Right renal cortex interstitium (tissue), 3 donors: ENCODE measurements at places on chromosomes 7 and 10.

- DNase-seq: no peak
Observed at GRCh38 chr7:119105381-119105780, 880.9 kb downstream of the ANKRD7 start.

DNA sequence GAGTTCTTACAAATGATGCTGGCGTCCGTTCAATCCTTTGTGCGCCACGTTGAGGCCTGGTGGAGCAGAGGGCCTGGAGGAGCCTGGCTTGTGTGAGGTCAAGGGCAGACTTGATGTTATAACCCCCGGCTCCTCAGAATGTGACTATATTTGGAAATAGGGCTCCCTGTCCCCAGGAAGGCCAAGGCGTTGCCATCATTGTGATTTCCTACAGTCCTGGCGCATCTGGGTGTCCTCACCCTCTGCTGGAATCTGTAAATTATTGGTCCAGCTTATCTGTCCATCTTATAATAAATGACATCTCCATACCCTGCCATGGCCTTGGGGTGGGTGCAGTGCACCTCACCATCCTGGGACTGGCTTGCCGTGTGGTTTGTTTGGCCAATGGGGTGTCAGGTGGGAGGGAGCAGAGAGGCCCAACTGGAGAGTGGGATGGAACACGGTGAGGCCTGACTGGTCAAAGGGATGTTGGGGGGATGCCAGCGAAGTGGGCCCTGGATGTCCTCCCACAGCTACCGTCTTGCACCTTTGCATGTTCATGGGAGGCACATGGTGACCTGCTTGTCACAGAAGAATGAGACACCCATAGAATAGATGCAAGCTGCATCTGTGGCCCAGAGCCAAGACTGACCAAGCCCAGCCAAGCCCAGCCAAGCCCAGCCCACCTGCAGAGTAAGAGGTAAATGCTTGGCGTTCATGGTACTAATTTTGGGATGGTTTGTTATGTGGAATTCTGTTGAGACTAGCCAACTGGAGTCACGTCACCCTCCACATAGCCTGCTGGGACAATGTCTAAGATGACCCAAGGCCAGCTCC, 11.1 kb upstream of the LRRC27 start:
- DNase-seq: no peak

DNA sequence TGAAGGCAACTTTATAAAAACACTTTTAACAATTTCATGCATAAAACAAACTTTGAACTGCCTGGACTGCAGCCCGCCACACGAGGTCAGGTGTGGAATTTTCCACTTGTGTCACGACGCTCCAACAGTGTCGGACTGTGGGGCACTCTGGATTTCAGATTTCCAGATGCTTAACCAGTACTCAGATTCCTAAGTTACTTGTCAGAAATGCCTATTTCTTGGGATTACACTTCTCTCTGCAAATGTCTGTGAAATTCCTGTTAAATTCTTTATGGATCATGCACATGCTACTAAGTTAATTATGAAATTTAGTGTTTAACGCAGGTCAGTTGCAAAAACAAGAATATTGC, 473 bp upstream of the GPER1 start:
- DNase-seq: no peak

DNA sequence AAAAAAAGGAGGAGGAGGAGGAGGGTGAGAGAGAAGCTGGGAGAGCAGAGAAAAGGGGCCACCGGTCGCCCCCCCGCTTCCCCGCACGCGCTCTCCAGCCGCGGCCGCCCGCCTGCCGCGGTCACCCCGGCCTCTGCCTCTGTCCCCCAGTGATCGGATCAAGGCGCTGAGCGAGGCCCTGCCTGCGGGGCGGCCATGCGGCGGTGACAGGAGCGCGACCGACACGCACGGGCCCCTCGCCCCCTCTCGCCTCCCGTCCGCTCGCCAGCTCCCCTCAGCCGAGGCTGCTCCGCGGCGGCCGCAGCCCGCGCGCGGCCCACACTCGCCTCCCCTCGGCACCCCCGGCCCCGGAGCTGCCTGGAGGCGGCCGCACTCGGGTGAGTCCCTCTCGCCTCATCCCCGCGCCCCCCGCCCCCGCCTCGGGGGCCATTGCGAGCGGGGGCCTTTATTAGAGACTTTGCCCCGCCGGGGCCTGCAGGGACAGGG, at the start of gene GTF2I:
GTF2I (plus strand) TSS at position 27 of the 486 bp plus-strand sequence. CDS start 31,411 bp downstream, outside the sequence.
- DNase-seq: no peak

- no peak for DNase-seq
Observed at GRCh38 chr10:132533571-132534260, 3.9 kb upstream of the INPP5A start.

- DNase-seq: no peak
Observed at GRCh38 chr7:156028521-156028920, 216.3 kb upstream of the SHH start.

DNA sequence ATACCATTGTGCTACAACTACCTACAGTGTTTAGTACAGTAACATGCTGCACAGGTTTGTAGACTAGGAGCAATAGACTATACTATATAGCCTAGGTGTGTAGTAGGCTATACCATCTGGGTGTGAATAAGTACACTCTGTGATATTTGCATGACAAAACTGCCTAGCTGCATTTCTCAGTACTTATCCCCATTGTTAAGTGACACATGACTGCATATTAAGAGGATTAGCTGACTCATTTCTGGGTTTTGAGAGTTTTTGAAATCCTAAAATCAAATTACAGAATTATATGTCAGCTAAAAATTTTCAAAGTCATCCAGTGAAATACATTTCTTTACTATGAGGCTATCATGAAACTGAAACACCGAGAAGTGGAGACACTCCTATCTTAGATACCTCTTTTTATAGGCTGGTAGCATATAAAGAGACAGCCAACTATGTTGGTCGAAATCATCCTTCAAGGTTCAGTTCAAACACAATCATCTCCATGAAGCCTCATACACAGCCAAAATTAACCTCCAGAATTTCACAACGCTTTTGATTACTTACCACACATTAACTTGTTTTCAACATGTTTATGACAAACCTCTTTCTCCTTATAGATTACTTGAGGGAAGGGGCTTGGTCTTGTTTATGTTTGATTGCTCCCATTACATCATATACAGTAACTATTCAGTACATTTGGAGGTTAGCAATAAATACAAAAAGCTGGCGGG, 89.8 kb upstream of the ANK3 start:
- no peak for DNase-seq

- no peak for DNase-seq
Observed at GRCh38 chr10:132248455-132249225, 59.1 kb downstream of the STK32C start.

DNA sequence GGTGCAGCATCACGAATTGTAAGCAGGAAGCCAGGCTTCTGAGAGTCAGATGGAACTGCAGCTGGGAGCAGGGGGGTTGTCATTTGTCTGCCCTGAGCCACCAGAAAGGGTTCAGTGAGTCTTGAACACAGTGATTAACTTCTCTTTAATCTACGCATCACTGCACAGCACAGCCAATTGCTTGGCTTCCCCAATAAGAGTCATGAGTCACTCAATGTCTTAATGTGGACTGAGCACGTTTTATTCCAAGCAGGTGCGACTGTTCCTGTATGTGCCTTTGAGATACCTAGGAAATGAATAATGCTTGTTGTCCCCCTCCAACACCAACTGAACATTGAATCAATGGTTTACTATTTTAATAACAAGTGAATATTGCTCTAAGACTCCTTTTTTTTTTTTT, 26.0 kb upstream of the PLEKHA1 start:
- peak; percentile 56 for DNase-seq

- DNase-seq: no peak
Observed at GRCh38 chr7:50827281-50827680, 44.6 kb upstream of the GRB10 start.

- DNase-seq: no peak
Observed at GRCh38 chr7:70230761-70231160, 632.5 kb downstream of the AUTS2 start.

GRCh38 chr7:27168265-27168947, 3.1 kb upstream of the HOXA9 start:
- DNase-seq: no peak
